ENCODE measurements at places on chromosomes 4 and X. TPM values are rescaled to one million over a fixed set of nuclear protein-coding genes. Genes with fewer than 3 reads are reported as not detected.

DNA sequence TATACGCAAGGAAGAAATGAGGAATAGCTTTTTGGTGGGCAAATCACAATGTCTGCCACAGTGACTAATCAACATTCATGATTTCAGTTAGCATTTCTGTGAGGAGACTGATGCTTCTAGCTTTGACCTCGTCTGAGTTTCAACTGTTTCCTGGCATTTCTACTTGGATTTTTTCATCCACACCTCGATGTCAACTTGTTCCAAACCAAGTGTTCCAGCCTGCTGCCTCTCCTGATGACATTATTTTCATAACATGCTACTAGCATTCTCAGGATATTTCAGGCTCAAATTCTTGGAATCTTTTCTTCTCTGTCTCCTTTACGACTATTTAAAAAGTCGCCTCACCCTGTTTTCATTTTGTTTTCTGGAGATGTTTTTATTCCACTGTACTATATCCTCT, 90.3 kb upstream of the TEX13D start:
- H3K4me3 ChIP-seq: no peak overlapping the region
- H3K4me1 ChIP-seq: peaks cover 8% of the 10 kb centered on the region
- H3K36me3 ChIP-seq: no peaks in the 10 kb centered on the region
- DNase-seq: no peak
- no peak overlapping the region for H3K27ac ChIP-seq
- no peaks in the 10 kb centered on the region for H3K27me3 ChIP-seq

DNA sequence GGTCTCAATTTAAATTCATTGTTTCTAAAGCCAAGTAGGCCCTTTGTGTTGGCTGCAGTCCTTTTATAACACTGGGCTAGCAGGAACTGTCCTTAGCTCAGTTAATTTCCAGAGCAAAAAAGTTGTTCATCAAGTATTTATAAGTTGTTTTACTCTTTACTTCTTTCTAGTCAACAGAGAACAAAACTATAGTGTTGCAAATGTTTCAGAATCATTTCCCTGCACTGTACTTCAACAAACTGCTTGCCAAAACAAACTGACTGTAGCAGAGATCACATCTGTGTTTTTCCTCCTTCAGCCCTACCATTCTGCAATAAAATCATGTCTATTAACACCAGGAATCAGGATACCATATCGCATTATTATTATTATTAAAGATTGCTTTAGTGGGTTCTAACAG, 168.5 kb upstream of the SH3RF1 start:
- H3K4me3 ChIP-seq: no peak overlapping the region
- H3K36me3 ChIP-seq: no peaks in the 10 kb centered on the region
- DNase-seq: no peak
- H3K27ac ChIP-seq: no peak overlapping the region

DNA sequence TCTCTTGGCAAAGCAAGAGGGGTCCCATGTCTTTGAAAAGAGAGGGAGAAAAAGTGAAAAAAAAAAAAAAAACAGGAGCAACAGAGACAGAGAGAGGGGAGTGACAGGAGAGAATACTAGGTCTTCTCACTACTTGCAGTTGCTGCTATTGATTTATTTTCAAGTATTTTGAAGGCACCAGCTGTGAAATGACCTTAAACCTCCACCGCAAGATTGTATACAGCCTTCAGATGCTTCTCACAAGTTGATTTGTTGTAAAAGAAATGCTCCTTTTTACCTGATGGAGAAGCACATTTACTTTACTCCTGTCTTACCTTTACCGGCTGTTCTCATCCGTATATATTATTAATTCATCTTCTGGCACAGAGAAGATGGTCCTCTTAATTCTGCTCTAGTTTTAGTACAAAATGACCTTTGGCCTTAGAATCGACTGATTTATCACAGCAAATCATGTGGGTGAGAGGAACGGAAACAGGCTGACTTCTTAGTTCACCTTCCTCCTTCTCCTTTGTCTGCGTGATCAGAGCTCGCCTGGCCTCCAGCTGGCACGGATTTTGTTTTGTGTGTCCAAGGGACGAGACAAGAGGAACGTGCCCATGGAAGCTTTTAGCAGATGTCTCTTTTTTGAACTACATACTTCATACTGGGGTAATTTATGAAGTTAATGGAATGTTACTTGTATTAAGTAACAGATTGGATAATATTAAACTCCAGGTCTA, 82.4 kb upstream of the PACRGL start:
- H3K27me3 ChIP-seq: no peaks in the 10 kb centered on the region
- no peaks in the 10 kb centered on the region for H3K4me1 ChIP-seq
- no peak overlapping the region for H3K4me3 ChIP-seq
- DNase-seq: no peak
- H3K27ac ChIP-seq: no peak overlapping the region
- H3K36me3 ChIP-seq: no peaks in the 10 kb centered on the region

DNA sequence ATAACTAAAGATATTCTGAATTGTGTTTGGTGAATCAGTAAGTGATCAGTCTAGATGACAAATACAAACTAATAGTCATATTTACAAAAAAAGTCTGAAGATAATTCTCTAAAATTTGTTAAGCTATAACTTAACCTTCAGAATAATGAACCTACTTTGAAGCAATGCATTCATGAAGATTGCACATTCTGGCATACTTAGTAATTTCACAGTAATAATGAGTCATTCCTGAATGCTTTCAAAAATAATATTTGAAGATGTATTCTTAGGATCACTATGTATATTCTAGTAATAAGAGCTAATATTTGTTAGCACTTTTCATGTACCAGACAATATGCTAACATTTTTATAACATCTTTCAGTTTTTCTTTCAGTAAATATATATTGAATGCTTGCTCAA, 756.7 kb upstream of the SLIT2 start:
- H3K27me3 ChIP-seq: no peaks in the 10 kb centered on the region
- no peak overlapping the region for H3K4me3 ChIP-seq
- H3K36me3 ChIP-seq: no peaks in the 10 kb centered on the region

BMPR1B gene
- total RNA-seq: 3.7 TPM

DNA sequence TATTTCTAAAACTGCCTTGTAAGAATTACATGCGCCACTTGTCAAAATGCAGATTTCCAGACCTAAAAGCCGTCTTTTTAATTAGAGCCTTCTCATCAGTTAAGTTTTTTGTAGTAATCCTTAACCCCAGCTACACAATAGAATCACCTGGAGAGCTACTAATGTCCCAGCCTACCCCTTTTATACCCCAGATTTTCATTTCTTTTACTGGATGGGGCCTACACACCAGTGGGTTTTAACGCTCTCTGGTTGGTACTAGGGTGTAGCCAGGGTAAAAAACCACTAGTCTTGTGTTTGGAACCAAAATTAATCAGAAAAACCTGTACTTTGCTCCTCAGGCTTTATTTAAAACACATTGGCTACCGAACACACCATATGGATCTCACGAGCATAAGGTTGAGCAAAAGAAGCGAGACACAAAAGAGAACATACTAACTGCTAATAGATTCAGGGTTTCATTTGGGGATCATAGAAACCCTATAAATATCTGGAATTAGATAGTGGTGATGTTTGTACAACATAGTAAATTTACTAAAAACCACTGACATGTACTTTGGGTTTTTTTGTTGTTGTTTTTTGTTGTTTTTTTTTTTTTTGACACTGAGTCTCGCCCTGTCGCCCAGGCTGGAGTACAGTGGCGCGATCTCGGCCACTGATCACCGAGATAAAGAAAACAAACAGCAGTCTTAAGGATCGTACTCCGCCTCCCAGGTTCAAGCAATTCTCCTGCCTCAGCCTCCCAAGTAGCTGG, 30.6 kb downstream of the BBS12 start:
- no peak overlapping the region for H3K4me3 ChIP-seq
- H3K27me3 ChIP-seq: no peaks in the 10 kb centered on the region
- no peaks in the 10 kb centered on the region for H3K36me3 ChIP-seq
- H3K27ac ChIP-seq: no peak overlapping the region

GRCh38 chr4:53788621-53789020, 197.3 kb upstream of the LNX1 start:
- no peaks in the 10 kb centered on the region for H3K27me3 ChIP-seq
- H3K4me1 ChIP-seq: no peaks in the 10 kb centered on the region
- DNase-seq: no peak
- H3K4me3 ChIP-seq: no peak overlapping the region
- H3K27ac ChIP-seq: no peak overlapping the region
- no peaks in the 10 kb centered on the region for H3K36me3 ChIP-seq

AMTN gene
- total RNA-seq: not detected
